AG09309 (cell line): ENCODE measurements at places on chromosomes 2 and 18.

GRCh38 chr2:205058409-205058808 is 513.1 kb downstream of the PARD3B start:
- DNase-seq: no peak

DNA sequence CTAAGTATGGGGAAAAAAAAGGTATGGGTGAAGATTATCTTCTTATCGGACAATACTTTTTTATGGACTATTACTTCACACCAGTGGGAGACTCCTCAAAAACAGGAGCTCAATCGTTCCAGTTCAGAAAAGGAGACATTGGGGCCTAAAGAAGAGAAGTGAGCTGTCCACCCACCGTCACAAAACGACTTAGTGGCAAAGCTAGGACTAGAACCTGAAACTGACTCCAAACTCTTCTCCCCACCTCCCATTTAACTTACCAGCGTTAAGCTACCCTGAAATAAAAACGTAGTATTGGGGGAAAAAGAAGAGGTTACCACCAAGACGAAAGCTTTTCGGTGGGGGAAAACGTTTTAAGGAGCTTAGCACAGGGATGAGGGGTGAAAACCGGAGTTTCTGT is 503 bp downstream of the GTF3C3 start:
- no peak for DNase-seq

GRCh38 chr2:37154785-37155184 is 2.0 kb downstream of the EIF2AK2 start:
- DNase-seq: no peak

DNA sequence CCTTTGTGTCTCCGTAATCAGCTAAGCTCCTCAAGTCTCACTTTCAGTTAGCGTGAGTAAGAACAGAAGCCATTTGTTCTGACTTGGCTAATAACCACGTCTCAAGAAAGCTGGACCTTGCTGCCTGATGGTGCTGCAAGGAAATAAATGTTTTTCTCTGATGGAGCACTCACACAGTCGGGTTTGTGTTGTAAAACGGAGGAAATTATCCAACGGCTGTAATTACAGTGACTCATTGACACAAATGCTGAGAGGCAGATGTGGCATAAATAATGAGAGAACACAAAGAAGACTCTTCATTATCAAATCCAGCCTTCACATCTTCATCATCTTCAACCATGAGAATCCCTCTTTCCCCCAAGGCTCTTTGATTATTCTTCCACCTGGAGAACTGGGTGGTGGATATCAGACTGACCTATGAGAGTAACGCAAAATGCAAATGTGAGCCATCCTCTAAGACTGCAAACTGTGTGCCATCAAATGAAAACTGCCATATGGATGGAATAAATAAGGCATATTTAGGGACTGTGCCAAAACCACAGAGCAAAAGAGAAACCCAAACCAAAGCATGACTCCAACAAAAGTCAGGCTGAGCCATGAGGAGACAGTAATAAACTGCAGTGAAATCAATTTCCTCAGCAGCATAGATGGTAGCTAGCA is 252.6 kb downstream of the RND3 start:
- peak; percentile 88 for DNase-seq

DNA sequence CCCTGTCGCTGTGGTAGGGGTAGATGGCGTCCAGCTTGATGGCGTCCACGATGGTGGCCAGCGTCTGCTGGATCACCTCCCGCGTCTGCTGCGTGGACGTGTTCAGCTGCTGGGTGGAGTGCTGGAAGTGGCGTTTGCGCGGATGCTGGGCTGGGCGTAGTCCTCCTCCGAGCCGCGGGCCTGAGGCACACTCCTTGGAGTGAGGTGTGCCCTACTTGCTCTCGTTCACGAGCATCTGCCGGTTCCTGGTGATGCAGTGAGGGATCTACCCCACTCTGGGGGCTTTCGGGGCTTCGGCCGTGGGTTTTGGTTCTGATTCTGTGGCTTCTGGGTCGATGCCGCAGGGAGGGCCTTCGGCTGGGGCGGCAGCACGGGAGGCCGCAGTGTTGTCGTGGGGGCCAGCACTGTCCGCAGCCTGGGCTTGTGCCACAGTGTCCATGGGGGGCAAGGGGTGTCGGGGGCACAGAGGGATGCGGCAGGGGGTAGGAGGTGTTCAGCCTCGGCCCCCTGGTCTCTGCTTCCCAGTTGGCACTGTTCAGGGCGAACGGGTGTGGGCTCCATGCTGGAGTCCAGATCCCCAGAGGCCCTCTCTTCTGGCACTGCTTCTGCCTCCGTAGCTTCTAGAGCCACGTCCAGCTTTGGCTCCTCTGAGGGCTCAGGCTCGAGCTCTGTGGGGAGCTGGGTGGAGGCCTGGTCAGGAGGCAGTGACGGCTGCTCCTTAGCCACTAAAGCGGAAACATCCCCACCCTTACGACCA is 890.6 kb upstream of the LRRTM1 start:
- no peak for DNase-seq

DNA sequence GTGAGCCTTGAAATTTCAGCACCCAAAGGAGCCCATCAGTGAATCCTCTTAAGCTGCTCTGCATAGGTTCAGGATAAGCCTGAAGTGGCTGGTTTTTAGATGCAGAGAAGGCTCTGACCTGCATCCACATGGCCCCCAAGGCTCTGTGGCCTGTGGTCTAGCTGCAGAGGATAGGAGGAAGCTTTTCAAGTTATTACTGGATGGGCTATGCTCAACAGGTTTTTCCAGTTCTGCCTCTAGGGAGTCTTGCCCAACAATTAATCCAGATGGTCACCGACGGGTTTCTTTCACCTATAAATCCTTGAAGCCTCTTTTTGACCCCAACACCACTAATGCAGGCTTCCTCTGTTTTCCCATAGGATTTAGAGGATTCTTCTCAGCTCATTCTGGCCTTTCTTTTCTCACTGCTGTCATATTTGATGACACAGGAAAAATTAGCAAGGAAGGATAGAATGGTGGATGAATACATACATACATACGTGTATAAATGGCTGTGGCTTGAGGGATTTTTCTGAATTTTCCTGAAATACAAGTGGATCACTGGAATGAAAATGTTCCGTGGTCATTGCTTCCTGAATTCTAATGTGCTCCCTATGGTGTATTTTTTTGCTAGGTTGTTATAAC is 52.2 kb upstream of the BCL2L11 start:
- no peak for DNase-seq

DNA sequence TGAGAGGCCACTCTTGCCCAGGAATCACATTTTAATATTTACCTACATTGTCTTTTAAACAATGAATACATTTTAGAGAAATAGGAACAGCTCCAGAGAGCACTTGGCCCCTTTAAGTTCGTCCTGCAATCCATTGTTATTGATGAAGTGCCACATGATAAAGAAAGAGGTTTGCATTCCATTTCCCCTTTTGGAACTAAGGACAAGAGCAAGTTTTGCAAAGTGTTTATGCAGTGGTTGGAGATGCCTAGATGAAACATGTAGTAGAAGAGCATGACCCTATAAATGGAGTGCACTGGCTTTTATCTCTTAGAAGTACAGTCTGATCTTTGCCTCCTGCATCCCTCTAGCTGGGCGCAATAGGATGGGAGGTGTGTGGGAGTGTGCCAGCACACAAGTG is 118.7 kb upstream of the CNTNAP5 start:
- no peak for DNase-seq

- no peak for DNase-seq
Observed at GRCh38 chr2:43727634-43728014, 46.2 kb upstream of the DYNC2LI1 start.

DNA sequence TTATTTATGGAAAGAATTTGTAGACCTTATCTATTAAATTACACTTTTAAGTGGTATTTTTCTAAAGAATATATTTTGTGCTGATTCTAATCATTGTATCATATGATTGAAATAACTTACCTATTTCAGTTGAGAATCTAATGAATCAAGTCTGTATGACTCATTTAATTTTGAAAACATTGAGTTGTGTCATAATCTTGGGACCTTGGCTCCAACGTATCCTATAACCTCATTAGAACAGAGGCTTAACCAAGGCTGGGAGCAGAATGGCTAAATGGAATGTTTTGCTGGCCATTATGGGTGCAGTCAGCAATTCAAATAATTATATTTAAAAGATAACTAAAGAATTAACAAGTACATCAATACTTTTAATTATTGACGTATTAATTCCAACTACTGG is 19.6 kb upstream of the GULP1 start:
- DNase-seq: no peak

DNA sequence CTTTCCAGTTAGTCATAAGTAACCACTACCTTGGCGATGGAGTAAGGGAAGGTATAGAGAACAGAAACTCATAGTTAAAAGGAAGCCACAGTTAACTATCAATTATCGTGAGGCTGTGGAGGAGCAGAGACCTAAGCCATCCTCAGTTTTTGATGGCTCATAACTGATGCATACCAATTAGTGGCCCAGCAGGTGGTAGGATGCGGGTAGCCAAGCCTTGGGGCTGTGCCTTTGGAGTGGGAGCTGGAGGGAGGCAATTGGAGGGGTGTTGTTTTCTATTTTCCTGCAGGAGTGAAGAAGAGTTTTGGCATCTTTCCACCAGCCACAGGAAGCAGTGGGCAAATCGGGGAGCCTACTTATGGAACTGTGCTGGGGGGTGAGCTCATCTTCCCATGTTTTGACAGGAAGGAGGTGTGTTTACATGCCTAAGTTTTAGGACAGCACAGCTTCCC is 194.8 kb downstream of the TPGS2 start:
- no peak for DNase-seq
